ENCODE measurements at places on chromosomes 7 and 10.

- no peak for DNase-seq
These were observed 55.9 kb upstream of the ADRB1 start for GRCh38 chr10:113987805-113988204.

DNA sequence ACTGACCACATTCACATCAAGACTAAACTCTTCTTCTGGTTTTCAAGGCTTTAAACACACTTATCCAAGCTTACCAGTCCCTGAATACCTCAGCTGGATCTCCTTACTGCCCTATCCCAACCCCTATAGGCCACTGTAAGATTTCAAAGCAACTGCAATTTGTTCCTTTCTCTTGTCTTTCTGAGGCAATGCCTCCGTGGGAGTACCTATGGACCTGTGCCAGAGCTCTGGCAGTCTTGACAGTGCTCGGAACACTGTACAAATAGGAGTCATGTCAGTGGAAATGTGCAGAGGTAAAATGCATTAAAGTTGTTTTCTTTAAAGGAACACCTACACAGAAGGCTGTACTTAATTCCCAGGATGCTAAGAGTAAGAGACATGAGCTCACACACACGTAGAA is 124.7 kb downstream of the CNOT4 start:
- peak; percentile 20 for DNase-seq

- DNase-seq = no peak
These were observed 23.5 kb downstream of the MAT1A start for GRCh38 chr10:80265740-80266512.

GRCh38 chr7:97732565-97733275 is 834 bp downstream of the TAC1 start:
- DNase-seq = no peak

- no peak for DNase-seq
These were observed 63.0 kb upstream of the PRSS58 start for GRCh38 chr7:142320883-142321282.

DNA sequence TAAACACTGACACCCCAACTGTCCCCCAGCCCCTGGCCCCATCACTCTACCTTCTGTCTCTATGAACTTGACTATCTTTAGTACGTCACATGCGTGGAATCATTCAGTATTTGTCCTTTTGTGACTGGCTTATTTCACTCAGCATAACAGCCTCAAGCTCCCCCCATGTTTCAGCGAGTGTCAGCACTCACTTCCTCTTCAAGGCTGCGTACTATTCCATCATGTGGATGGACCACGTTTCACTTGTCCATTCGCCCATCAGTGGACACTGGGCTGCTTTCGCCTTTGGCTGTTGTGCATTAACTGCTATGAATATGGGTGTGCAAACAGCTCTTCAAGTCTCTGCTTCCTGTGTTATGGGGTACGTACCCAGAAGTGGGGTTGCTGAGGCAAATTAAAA is 100.7 kb downstream of the PTPRN2 start:
- DNase-seq = no peak

DNA sequence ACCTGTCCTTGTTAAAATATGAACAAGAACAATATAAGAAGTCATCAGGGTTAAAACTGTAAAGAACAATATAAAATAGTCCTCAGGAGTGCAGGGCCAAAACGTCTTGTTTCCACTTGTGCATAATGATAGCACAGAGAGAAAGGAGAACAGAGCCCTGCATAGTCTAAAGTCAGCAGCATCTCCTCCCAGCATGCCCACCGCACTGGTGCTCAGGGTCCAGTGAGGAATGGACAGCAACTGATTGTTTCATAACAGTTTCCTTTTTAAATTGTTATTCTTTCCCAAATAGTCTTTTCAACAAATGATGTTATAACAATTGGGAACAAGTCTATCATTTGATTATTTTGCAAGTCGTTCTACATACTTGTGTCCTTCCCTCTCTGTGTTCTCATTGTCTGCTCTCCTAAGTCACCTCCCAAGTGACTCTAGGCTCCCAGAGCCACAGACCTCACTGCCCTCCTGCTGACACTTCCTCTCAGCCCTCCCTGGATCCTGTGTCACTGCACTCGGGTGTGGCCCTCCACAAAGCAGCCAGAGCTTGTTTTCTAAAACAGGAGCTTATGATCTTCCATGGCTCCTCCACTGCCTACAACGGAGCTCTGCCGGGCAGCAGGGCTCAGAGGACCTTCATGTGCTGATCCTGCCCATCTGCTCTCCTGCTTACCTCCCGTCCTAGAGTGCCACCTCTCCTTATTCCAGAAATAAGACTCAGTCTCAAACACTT is 27.6 kb downstream of the COBL start:
- no peak for DNase-seq

- no peak for DNase-seq
These were observed 68.1 kb upstream of the AOAH start for GRCh38 chr7:36792421-36792820.

DNA sequence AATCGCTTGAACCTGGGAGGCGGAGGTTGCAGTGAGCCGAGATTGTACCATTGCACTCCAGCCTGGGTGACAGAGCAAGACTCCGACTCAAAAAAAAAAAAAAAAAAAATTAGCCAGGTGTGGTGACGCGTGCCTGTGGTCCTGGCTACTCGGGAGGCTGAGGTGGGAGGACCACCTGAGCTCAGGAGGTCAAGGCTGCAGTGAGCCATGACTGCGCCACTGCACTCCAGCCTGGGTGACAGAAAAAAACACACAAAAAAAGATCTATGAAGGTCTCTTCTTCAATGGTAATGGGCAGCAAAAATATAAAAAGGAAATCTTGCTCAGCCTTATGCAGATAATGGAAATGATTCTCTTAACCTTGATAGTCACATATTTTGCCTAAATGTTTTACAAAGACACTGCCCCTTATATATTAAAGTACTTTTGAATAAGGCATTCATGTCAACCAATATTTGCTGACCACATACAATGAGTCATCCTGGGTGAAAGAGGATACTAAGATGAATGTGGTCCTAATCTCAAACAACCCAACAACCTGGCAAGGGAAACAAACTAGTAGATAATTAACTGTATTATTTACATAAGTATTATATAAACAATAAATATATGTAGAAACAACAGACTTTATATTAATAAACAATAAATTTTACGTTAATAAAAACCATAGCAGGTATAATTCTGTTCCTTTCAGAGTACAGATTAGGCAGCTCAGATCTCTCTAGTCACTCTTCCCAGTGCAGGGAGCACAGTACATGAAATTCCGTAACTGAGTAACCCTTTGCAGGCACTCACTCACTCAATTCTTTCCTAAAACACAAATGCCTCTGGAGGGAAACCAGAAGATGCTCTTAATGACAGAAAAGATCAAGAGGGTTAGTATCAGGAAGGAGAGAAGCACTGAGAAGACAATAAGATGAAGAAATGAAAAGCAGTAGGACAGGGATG is 8.1 kb downstream of the TOMM7 start:
- no peak for DNase-seq

DNA sequence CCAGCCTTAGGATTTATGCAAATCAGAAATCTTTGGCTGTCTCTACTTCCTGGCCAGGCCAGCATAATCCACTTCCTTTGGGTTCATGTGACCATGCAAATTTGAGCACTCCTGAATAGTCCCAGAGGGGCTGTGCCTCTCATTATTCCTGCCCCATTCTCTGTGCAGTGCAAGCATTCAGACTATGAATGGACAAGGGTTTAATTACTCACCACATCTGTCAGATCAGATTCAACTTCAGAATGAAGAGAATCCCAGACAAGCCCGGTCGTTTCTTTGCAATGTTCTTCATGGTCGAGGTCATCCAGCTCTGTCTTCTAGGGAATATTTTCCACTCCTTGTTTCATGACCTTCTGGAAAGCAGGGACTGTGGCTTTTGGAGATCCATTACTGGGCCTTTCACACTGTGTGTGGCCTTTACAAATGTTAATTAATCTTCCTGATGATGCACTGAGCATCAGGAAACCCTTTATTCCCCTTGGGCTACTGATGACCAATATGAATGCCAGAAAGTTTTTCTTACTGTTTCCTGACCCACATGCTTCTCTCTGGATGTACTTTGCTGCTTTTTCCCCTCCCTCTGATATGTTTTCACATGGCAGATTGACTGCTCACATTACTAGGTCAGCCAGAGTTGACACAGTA is 217.6 kb upstream of the TCF7L2 start:
- DNase-seq = no peak

GRCh38 chr10:69865450-69865849 is 63.7 kb downstream of the COL13A1 start:
- no peak for DNase-seq

GRCh38 chr7:151366880-151367222 is 25.2 kb downstream of the NUB1 start:
- no peak for DNase-seq

DNA sequence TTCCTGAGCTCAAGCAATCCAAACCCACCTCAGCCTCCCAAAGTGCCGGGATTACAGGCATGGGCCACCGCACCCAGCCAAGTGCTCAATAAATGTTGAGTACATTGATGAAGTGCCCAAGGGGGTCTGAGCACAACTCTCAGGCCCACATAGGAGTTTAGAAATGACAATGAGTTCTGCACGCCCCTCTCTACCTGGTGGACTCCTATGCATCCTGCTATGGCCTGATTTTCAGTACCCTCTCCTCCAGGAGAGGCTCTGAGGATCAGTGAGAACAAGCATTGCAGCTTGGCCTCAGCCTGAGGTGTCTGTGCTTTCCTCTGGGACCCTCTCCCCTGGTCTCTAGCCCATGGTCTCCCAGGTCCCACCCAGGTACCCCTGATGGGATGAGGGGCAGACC is 20.9 kb upstream of the GRIFIN start:
- DNase-seq = no peak

DNA sequence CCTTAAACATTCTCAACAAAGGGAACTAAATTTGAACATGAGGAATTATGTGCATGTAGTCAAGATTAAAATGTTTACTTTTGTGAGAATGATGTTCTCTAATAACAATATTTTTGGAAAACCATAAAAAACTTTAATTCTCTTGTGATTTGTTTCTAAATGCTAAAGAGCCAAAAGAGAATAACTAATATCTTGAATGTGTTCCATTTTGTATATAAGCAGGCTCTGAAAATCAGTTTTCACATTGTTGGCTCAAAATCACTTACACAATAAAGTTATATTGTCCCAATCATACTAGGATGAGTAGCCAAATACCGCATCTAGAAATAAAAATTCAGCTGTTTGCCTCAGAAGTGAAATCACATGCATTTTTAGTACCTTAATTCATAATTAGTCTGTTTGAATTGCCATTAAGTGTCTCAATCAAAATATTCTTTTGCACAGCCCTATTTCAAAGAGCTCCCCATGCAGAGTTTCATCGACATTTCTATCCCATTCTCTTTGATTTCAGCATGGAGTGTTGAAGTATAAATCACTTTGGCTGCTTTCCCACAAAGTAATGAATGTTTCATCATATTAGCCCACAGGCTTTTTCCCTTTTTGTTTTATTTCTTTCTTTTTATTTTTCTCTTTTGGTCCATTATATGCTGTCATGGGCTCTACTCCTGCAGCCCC is 420.3 kb upstream of the POM121L12 start:
- no peak for DNase-seq

DNA sequence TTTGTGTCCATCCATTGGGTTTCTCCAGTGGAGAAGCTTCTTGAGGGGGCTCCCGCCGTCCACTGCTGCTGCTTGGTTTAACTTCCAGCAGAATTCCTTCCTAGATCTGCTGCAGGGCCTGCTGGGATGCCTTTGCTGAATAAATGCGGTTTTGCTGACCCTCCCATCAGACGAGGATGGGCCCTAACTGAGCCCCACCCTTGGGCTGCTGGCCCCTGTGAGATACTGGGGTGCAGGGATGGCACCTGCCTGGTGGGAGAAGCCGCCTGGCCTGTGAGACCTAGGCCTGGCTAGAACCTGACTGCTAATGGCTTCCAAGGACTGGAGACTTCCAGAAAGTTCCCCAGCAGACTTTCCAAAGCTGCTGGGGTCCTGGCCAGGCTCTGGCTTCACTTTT is 43.8 kb downstream of the ZNF467 start:
- DNase-seq = no peak

GRCh38 chr7:45236666-45237065 is 79.1 kb downstream of the RAMP3 start:
- no peak for DNase-seq

GRCh38 chr10:74963549-74963948 is 137.1 kb downstream of the KAT6B start:
- DNase-seq = no peak
